ENCODE measurements at places on chromosomes 5 and 9.
A peak's percentile ranks its signal among the peaks of the same experiment; 100 is the strongest.

GRCh38 chr9:35627575-35627974 lies 9.4 kb upstream of the CD72 start:
- DNase-seq: no peak

DNA sequence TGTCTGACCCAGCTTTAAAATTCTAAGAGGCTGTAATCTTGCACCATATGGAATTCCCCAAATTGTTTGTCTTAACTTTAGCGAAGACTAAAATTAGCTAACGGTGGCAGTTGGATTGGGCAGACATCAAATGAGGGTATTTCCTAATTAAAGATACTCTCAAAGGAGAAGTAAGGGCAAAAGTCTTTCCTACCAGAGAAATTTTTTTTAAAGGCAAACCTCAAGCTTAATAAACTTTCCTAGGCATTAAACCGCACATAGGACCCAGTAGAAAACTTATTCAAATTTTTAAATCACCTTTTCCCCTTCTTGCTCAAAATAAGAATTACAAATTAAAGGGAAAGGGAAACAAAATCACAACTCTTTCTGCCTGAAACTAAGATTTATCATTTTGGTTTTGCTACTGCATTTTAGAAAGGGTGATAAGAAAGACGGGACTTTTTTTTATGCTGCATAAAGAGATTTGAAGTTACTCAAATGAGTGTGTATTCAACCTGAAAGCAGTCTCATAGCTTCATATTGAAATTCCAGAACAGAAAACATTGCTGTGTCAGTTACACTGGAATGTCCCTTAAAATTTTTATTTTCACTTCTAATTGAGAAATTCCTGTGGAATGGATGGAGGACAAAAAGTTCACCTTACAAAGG lies 189.1 kb upstream of the PTGER4 start:
- no peak for DNase-seq

DNA sequence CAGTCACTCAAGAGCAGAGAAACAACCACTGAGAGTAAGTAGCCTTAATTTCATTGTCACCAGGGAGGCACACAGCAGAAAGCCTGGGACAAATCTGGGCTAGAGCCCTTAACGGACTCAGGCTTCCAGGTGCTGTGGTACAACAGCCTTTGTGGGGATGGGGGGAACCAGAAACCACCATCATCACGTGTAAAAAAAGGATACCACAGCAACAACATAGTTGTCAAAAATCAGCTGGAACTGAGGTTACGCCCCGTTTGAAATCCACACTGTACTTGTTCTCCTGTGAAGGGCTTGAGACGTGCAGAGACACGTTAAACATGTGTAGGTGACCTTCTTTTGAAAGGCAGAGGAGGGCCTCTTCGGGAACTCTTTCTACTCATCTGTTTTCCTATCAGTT lies 16.6 kb upstream of the PLPP1 start:
- no peak for DNase-seq

GRCh38 chr9:98219794-98220370 lies 27.4 kb upstream of the CORO2A start:
- DNase-seq: no peak

DNA sequence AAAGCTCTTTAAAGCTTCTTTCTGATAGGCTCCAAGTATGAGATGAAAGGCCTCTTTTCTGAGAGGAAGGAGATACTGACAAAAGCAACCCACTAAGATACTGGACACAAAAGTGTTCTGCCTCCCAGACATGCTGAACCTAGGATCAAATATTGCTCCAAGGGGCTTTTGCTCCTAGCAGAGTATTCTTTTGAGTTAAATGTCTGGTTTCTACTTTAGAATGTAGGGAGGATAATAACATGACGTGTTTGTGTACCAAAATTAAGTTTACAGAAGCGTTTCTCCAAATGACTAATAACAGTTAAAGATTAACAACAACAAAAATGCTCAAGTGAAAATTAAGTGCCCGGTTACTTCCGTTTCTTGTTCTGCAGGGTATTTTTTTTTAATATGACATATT lies 2293.3 kb upstream of the C9orf72 start:
- no peak for DNase-seq

- DNase-seq: no peak
Observed at GRCh38 chr5:5037674-5038073, 102.5 kb upstream of the ADAMTS16 start.

GRCh38 chr9:127934986-127935385 lies 2.7 kb downstream of the DPM2 start:
- no peak for DNase-seq

DNA sequence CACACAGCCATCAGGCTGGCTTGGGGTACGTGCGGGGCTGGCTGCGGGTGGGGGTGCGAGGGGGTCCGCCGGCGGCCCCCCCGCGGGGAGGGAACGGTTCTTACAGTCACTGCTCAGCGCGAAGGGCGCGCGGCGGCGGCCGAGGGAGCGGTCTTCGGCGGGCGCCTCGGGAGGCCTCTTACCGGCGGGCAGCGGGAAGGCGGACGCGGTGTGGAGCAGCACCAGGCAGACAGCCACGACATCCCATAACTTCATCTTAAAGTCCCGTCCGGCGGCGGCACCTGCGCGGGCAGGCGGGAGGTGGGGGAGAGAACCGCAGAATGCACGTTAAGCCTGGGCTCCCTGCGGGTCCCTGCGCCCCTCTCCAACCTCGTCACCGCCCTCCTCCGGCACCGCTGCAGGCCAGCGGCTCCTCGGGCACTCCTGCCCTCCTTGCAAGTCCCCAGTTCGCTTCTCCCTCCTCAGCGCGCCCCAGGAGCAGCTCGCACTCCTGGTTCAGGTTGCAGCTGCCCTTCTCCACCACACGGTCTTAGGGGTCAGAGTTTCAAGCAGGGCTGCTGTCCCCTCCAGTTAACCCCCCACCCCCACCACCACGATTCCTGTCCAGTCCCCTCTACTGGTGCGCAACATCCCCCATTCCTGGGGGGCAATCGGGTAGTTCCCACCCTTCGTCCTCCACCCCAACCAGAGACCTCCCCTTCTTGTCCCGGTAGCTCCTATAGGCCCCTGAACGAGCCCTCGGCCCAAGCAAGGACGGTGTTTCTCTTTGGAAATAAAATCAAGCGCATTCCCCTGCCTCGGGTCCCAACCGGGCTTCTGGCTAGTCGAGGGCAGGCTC lies 5.1 kb downstream of the GDNF start:
- no peak for DNase-seq

DNA sequence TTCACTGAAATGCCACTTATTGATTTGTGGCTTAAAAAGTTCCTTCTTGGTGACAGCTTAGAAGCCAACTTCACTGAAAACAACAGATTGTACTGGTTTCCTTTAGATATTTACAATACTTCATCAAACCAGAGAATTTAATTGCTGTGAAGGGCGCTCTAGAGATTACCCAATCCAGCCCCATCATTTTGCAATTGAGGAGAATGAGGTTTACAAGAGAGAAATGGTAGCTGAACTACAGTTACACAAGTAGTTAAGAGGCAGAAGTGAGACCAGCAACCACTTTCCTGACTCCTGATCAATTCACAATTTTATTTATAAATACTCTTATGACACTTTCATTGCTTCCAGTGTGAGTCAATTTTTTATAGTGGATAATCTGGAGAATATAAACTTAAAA lies 103.5 kb upstream of the APC start:
- no peak for DNase-seq

- DNase-seq: no peak
Observed at GRCh38 chr5:156379206-156379605, 52.2 kb downstream of the SGCD start.

DNA sequence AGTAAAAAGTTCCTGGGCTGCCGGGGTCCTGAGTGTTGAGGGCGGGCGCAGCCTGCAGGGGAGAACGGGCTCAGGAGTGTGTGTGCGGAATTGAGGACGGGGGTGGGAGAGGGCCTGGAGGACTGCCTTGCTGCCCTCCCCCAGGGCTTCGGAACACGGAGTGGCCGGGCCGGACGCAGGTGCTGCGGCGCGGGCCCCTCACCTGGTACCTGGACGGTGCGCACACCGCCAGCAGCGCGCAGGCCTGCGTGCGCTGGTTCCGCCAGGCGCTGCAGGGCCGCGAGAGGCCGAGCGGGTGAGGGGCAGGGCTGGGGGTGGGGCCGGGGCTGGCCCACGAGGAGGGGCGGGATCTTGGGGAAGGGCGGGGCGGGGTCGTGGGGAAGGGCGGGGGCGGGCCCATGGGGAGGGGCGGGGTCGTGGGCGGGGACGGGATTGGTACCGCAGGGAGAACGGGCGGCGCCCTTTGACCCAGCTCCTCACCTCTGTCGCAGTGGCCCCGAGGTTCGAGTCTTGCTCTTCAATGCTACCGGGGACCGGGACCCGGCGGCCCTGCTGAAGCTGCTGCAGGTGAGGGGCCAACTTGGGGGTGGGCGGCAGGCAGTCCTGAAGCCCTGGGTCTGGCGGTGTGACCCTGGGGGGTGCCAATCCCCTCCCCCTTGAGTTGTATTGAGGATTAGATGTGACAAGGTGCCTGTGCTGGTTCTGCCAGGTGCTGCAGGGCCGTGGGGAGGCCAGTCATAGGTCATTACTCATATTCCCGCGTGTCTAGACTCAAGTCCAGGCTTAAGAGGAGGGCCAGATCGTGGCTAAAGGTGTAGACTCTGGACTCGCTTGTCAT lies 7.1 kb downstream of the FPGS start:
- no peak for DNase-seq

GRCh38 chr5:117271656-117272055 lies 697.0 kb upstream of the SEMA6A start:
- DNase-seq: no peak

DNA sequence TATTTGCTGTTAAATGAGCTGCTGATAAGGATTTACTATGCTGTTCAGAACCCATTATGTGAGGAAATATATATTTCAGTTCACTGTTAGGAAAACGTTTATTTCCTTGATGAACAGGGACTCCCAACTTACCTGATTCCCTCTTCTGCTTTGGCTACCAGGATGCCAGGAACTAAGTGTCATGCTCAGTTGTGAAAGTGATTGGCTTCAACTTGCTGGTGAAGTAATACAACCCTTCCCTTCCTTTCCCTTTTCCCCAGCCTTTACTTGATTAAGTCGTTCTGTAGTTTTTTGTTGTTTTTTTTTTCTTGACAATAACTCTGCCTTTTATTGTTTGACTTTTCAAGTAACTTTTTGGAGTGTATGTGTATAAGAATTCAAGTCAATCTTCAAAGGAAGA lies 309.3 kb downstream of the DOCK8 start:
- no peak for DNase-seq

DNA sequence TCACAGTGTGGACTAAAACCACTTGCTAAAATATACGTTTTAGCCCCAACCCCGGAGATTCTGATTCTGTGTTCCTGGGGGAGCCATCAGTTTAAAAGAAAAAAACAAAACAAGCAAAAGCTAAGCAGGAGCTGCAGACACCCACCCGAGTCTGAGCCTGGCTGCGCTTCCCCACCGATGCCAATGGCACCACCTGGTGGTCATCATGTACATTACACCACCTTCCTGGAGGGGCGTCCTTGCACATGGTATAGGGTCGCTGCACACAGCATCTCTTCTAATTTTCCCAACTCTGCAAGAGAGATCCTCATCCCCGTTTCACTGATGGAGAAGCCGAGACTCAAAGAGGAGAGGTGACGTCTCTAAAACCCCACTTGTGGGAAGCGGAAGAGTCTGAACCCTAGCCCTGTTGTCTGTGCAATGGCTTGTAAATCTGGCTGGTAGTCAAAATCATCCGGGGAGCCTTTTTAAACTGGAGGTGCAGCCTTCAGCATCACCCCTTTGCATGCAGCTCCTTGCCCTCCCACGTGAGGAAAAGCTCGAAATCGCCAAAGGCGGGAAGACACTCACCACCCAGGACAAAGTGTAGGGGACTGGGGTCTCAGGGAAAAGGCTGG lies 23.1 kb upstream of the CNOT6 start:
- DNase-seq: no peak

DNA sequence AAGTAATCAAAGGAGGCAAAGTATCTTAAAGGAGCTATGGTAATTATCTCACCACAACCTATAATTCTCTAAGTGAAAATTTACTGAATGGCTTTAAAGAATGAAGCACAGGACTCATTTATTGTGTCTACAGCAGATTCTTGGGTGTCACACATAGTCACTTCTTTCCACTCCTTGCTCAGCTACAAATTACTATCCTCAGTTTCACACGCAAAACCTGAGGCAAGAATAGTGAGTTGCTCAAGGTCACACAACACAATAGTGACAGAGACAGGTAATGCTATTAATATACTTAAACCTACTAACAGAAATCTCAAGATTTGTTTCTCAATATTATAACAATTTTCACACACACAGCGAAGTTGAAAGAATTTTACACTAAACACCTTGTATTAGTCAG lies 120.9 kb upstream of the STK32A start:
- no peak for DNase-seq

GRCh38 chr9:37963936-37964739 lies 60.2 kb upstream of the SLC25A51 start:
- DNase-seq: peak; percentile 67

DNA sequence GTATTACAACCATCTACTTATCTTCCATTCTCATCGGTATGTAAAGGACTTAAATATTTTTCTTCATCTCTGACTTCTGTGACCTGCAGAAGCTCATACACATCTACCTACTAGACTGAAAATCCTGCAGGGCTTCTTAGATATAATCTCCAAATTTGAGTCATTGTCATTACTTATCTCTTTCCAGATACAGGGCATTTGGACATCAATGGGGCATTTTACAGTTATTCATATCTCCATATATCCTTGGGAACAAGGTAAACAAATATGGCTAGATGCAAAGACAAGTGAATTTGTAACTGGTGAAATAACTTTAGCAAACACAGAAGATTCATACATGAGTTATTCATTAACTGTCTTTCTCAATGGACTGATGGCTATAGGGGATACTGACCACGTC lies 37.7 kb upstream of the IL7R start:
- no peak for DNase-seq

DNA sequence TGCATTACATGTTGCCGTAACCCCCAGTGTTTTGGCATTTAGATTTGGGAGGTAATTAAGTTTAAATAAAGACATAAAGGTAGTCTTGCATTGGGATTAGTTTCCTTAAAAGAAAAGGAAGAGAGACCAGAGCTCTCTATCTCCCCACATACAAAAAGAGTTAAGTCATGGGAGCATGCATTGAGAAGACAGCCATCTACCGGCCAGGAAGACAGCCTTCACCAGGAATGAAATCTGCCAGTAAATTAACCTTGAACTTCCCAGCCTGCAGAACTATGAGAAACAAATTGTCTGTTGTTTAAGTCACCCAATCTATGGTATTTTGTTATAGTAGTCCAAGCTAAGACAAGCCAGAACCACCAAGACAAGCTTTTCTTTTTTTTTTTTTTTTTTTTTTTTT lies 567.0 kb upstream of the CDH18 start:
- DNase-seq: no peak

- DNase-seq: no peak
Observed at GRCh38 chr5:166276006-166276405, 2015.4 kb upstream of the WWC1 start.

DNA sequence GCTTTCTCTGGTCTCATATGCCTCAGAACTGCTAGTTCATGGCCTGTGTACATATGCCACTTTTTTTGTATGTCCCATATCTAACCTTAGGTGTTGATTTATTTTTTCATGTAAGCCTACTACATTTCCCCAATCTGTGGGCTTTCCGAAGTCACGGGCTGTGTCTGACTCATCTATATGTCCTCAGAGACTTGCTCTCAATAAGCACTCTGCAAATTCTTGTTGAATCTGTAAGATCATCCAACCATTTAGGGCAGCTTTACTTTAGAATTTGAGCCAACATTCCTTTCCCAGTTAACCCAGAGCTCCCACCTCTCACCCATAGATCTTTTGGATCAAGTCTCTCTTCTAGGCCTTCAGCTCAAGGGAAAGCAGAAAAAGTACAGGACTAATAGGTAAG lies 263.4 kb downstream of the SEC61B start:
- DNase-seq: no peak

All from NCI-H510A (cell line).